Thoracic aorta (tissue), 2 donors: ENCODE measurements at places on chromosomes 5 and 9. TPM values are rescaled to one million over a fixed set of nuclear protein-coding genes. Genes with fewer than 3 reads are reported as not detected.

DNA sequence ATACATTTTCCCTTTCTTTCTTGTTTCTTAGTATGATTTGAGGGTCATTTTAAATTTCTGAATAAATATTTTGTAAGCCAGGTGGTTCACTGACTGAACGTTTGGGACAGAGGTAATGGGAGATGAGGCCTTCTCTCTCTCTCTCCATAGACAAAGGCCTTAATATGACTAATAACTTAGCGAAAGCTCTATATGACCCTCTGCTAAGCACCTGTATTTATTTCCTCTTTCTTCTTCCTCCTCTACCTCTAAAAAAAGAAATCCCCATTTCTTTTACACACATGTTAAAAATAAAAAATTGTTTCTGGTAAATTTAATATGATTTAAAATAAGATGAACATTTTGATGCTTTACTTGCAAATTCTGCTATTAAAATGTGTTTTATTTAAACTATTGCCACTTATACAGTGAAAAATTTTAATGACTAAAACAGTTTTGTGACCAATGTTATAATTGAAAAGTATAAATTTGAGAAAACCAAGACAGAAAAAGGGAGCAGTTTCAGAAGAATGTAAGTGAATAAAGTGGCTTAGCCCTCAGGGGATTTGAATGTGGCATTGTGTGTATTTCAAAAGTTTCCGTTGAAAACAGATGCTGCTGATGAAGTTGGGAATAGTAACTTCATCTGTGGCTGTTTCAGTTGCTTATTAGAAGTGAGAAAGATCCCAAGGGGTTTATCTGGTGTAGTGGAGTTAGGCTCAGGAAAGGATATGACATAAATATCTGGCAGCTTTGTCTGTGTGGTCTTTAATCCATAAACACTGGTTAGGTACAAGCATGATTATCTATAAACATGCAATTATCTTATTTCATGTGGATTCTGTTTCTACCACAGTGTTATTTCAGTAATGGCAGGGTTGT is 128.6 kb upstream of the GRHPR start:
- no peaks in the 10 kb centered on the region for H3K27me3 ChIP-seq
- H3K36me3 ChIP-seq, result no peaks in the 10 kb centered on the region
- H3K27ac ChIP-seq, result no peak overlapping the region
- peaks cover 6% of the 10 kb centered on the region for H3K4me1 ChIP-seq

DNA sequence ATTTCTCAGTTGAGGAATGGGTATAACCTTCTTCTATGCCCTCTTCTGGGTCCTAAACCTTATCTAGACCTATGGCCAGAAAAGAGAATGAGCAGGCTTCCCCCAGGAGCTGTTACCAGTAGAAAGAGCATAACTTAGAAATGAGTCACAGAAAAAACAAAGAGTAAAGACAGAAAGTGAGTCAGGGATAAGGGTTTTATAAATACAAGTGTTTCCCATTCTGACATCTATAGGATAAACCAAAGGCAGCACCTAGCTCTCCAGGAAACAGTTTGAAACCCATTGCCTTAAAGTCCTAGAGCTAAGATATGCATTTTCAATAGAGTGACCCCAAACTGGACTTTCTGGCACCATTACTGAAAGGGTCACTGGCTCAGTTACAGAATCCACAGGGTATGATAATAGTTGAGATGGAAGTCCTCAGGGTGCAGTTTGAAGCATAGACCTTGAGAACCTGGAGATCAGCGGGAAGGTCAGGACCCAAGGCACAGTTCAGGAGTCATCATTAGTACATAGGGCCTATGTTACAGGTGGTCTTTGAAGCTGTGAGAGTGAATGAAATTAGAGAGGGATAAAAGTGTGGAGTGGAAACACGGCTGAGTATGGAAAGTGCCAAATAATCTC is 42.7 kb upstream of the LIFR start:
- no peaks in the 10 kb centered on the region for H3K36me3 ChIP-seq
- H3K27ac ChIP-seq, result no peak overlapping the region
- H3K4me1 ChIP-seq, result peaks cover 22% of the 10 kb centered on the region
- H3K4me3 ChIP-seq, result no peak overlapping the region
- DNase-seq, result no peak

- no peaks in the 10 kb centered on the region for H3K4me1 ChIP-seq
- H3K27ac ChIP-seq, result no peak overlapping the region
- H3K4me3 ChIP-seq, result no peak overlapping the region
- no peak for DNase-seq
These were observed 40.4 kb upstream of the CRB2 start for GRCh38 chr9:123315635-123316034.

DNA sequence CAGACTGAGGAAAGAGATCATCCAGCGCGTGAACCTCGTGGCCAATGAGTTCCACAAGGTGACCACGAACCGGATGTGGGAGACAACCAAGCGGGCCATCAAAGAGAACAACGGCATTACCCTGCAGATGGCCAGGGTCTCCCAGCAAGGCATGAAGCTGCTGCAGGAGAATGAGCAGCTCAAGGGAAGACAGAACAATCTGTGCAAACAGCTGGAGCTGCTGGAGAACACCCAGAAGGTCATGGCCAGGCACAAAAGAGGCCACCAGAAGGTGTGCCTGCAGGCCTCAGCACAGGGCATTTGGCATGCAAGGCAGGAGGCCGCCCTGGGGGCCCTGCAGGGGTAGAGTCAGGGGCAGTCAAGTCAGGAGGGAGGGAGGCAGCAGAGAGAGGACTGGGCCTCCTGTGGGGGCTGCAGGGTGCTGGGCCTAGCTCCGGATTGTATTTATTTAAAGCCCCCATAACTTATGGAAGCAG is 4.2 kb downstream of the PTRH1 start:
- DNase-seq, result no peak
- peaks cover 10% of the 10 kb centered on the region for H3K4me1 ChIP-seq
- H3K36me3 ChIP-seq, result no peaks in the 10 kb centered on the region

DNA sequence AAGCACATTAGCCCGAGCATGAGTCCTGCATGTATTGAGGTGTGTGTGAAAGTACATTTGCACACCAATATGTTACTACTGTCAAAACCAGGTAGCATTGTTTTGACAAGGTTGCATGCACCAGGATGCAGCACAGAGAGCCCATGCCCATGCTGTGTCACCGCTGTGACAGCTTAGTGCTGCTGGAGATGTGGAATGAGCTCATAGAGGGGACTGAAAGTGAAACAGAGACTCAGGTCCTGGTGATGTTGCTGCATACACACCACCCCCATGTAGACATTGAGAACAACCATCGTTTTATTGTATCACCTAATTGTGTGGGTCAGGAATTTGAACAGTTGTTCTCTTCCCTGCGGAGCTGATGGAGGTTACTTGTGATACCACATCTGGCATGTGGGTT is 53.0 kb downstream of the GADD45G start:
- no peaks in the 10 kb centered on the region for H3K27me3 ChIP-seq
- no peak overlapping the region for H3K4me3 ChIP-seq
- DNase-seq, result no peak
- H3K27ac ChIP-seq, result no peak overlapping the region
- H3K36me3 ChIP-seq, result no peaks in the 10 kb centered on the region

DNA sequence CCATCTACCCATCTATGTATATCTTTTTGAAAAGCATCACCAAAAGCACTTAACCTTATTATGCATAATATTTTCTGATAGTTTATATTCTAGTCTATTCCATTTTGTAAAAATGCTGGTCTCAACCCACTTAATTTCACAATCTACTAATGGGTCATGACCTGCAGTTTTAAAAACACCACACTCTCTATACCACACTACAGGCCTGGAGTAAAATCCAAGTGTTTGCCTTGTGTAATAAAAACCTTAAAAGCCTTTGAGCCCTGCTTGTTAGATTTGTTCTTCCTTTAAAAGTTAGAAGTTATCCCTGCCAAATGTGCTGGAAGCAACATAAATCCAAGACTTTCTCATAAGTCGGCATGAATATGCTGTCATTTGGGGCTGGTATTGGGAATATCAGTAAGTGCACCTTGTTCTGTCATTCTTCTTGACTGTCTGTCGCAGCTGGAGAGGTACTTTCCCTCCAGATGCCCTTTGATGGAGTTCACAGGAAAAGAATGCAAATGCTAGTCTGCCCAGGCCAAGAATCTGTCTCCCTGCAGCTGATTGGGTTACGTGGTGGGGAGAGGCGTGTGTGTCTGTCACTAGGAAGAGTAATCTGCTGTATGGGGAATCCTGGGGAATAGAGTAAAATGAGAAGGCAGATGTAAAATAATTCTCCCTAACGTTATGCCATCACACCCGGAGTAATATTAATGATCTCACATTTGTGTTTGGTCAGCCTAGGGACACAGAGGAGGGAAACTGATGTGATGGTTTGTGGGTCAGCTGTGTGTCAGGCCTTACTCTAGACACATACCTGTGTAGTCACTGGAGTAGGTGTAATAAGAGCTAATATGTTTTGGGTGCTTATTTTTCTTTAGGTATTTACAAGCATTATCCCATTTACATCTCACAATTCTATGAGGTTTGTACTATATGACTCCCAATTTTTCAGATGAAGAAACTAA is 79.4 kb downstream of the ZNF366 start:
- H3K4me3 ChIP-seq, result no peak overlapping the region
- H3K36me3 ChIP-seq, result no peaks in the 10 kb centered on the region
- peaks cover 8% of the 10 kb centered on the region for H3K4me1 ChIP-seq
- H3K27ac ChIP-seq, result peak overlapping the region; percentile 53
- H3K27me3 ChIP-seq, result no peaks in the 10 kb centered on the region

- no peak for DNase-seq
- H3K27me3 ChIP-seq, result no peaks in the 10 kb centered on the region
- H3K27ac ChIP-seq, result no peak overlapping the region
- no peaks in the 10 kb centered on the region for H3K36me3 ChIP-seq
- no peaks in the 10 kb centered on the region for H3K4me1 ChIP-seq
- H3K4me3 ChIP-seq, result no peak overlapping the region
These were observed 226.9 kb downstream of the MSX2 start for GRCh38 chr5:174951151-174951780.

DNA sequence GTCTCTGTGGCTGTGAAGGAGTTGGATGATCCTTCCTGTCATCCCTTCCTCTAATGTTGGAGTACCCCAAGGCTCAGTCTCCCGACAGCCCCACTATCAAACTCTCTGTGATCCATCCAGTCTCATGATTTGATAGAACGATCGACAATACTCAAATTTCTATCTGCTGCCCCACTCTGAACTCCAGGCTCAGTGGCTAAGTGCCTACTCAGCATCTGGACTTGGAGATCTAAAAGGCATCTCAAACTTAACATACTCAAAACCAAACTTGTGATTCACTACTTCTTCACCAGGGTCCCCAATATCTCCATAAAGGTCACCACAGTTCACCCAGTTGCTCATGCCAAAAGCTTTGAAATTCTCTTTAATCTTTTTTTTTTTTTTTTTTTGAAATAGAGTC is 15.1 kb upstream of the STRBP start:
- no peak overlapping the region for H3K27ac ChIP-seq
- H3K27me3 ChIP-seq, result no peaks in the 10 kb centered on the region
- H3K4me1 ChIP-seq, result no peaks in the 10 kb centered on the region
- no peak for DNase-seq
- H3K4me3 ChIP-seq, result no peak overlapping the region

DNA sequence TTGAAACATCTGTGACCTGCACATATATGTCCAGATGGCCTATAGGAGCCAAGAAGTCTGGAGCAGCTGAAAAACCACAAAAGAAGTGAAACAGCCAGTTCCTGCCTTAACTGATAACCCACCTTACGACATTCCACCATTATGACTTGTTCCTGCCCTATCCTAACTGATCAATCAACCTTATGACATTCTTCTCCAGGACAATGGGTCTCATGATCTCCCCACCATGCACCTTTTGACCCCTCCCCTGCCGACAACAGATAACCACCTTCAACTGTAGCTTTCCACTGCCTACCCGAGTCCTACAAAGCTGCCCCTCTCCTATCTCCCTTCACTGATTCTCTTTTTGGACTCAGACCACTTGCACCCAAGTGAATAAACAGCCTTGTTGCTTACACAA is 233.8 kb downstream of the CCDC171 start:
- H3K4me3 ChIP-seq, result no peak overlapping the region
- no peaks in the 10 kb centered on the region for H3K36me3 ChIP-seq
- no peaks in the 10 kb centered on the region for H3K4me1 ChIP-seq
- DNase-seq, result no peak
- no peaks in the 10 kb centered on the region for H3K27me3 ChIP-seq

- no peak overlapping the region for H3K27ac ChIP-seq
- H3K36me3 ChIP-seq, result no peaks in the 10 kb centered on the region
- no peak for DNase-seq
These were observed 212.8 kb downstream of the PIK3R1 start for GRCh38 chr5:68428231-68428811.

DNA sequence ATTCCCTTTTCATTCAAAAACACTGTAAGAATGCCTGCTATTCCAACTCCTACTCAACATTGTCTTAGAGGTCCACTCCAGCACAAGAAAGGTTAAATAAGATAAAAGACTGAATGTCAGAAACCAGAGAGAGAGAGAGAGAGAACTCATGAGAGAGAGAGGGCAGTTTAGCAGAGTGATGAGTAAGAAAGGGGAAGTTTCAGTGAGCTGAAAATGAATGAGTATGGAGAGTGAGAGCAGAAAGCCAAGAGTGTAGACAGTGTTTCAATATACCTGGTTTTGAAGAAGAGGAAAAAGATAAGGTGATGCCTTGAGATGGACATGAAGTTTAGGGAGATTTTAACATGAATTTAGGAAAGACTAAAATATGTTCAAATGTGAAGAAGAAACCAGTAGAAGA is 528.0 kb upstream of the SEMA6A start:
- H3K4me3 ChIP-seq, result no peak overlapping the region
- no peak for DNase-seq
- no peak overlapping the region for H3K27ac ChIP-seq
- no peaks in the 10 kb centered on the region for H3K36me3 ChIP-seq

- DNase-seq, result no peak
- no peaks in the 10 kb centered on the region for H3K4me1 ChIP-seq
- no peak overlapping the region for H3K4me3 ChIP-seq
- H3K36me3 ChIP-seq, result no peaks in the 10 kb centered on the region
- no peak overlapping the region for H3K27ac ChIP-seq
These were observed 7.5 kb downstream of the DOCK8 start for GRCh38 chr9:221989-222776.

- H3K4me1 ChIP-seq, result peaks cover 23% of the 10 kb centered on the region
- no peaks in the 10 kb centered on the region for H3K27me3 ChIP-seq
- no peak for DNase-seq
- H3K4me3 ChIP-seq, result no peak overlapping the region
- no peak overlapping the region for H3K27ac ChIP-seq
These were observed 174.5 kb downstream of the C5orf15 start for GRCh38 chr5:133793756-133794465.

DNA sequence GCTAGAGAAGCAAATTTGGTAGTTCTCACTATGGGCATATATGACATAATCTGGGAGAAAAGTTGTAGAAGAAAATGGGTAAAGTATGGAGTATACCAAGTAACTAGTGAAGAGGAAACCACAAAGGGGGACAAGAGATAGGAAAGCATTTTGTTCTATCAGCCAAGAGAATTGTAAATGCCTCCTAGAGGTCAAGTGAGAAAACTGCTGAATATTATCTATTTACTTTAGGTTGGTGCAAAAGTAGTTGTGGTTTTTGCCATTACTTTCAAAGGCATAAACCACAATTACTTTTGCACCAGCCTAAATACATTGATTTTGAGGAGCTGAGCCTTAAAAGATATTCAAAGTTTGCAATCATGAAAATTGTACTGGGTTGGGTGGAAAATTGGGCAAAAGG is 126.7 kb upstream of the GRHPR start:
- DNase-seq, result no peak
- no peak overlapping the region for H3K27ac ChIP-seq
- H3K4me3 ChIP-seq, result no peak overlapping the region
- no peaks in the 10 kb centered on the region for H3K27me3 ChIP-seq

- no peak for DNase-seq
- no peaks in the 10 kb centered on the region for H3K4me1 ChIP-seq
- H3K27me3 ChIP-seq, result no peaks in the 10 kb centered on the region
- no peaks in the 10 kb centered on the region for H3K36me3 ChIP-seq
These were observed 22.9 kb upstream of the CAVIN4 start for GRCh38 chr9:100554935-100555401.

LECT2 gene
- total RNA-seq, result not detected

LCN10 gene
- 9.4 TPM for total RNA-seq
